ENCODE measurements at places on chromosomes 3 and 15. TPM values are rescaled to one million over a fixed set of nuclear protein-coding genes. Genes with fewer than 3 reads are reported as not detected.

MESP2 gene
- total RNA-seq: not detected

P2RY1 gene
- 0.38 TPM for total RNA-seq

KLHL6 gene
- 32.9 TPM for total RNA-seq

SLC9A9 gene
- total RNA-seq: 1.0 TPM

ENTPD3 gene
- total RNA-seq: not detected

EXD1 gene
- not detected for total RNA-seq

APOD gene
- not detected for total RNA-seq

MBNL1 gene
- total RNA-seq: 382 TPM

SCN5A gene
- total RNA-seq: 0.63 TPM

CHSY1 gene
- 52.0 TPM for total RNA-seq

SCAPER gene
- 18.6 TPM for total RNA-seq

HEXA gene
- total RNA-seq: 72.5 TPM

GRK7 gene
- 0.04 TPM for total RNA-seq

FBXO40 gene
- total RNA-seq: not detected

CKMT1B gene
- total RNA-seq: 0.25 TPM

GAP43 gene
- total RNA-seq: 0.10 TPM

SEMA3G gene
- 0.19 TPM for total RNA-seq

XCR1 gene
- total RNA-seq: not detected

CCDC39 gene
- not detected for total RNA-seq

CFAP100 gene
- total RNA-seq: not detected

C3orf20 gene
- 0.08 TPM for total RNA-seq

GPR27 gene
- total RNA-seq: 2.7 TPM

BFSP2 gene
- 0.61 TPM for total RNA-seq

ZNF80 gene
- total RNA-seq: 2.1 TPM

CPEB1 gene
- 0.55 TPM for total RNA-seq

RARRES1 gene
- total RNA-seq: not detected

ZXDC gene
- 21.8 TPM for total RNA-seq

MED12L gene
- total RNA-seq: 1.5 TPM

LMCD1 gene
- 3.1 TPM for total RNA-seq

OXTR gene
- 0.73 TPM for total RNA-seq

LEKR1 gene
- 0.48 TPM for total RNA-seq

KCNMB3 gene
- 0.76 TPM for total RNA-seq
